NCI-H1092 (cell line): ENCODE measurements at places on chromosomes 16 and 17.

DNA sequence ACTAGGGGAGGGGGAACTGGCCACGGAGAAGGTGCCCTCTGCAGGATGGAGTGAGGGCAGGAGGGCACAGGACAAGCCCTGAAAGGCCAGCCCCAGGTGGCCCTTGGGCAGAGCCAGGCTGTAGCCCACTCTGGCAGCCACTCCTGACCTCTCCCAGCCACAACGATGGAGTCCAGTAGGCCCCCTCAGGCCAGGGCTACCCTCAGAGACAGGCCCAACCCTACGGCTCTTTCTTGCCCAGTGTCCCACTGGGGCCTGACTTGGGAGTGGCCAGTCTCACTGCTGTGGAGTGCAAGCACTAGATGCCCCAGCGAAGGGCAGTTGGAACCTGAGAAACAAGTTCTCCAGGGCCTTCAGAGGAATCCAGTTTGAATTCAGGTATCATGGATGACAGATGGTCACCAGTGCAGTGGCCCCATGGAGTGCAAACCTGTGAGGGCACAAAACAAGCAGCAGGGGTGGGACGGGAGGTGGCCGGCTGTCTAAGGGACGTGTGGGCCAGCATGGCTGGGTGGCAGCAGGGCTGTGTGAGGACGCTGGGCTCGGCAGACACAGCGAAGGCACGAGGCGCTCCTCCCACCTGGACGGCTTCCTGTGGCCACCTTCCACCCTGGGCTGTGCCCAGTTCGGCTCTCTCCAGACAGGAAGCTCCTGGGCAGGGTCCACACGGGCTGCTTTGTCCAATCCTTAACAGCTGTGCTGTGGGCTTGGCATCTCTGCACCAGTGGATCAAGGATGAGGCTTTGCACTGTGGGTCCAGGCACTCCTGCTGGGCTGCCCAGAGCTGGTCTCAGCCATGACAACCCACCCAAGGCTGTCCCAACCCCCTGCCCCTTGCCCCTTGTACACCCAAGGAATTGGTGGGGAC, 72.1 kb downstream of the AMFR start:
- DNase-seq: no peak

DNA sequence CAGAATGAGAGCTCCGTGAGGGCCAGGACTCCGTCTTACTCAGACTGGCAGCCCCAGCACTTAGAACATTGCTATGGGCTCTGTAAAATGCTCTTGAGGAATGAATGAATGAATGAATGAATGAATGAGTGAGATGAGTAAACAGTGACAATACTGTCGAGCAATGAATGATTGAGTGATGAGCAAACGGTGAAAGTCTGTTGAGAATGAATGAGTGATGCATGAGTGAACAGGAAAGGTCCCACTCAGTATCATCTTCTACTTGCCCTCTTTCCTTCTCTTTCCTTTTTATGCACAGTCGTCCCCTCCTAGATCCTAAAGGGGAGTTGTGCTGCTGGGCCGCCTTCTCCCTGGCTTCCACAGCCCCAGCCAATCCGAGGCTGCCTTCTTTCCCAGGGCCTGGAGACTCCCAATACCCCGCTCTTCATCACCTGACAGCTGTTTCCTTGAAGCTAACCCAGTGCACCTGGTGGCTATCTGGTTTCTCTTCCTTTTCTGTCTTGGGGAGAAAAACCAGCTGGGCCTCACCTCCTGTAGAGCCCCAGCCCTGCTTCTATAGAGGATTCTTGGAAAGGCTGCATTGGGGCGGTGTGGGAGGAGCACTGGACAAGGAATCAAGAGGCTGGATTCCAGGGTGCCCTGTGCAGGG, 32.7 kb upstream of the CACNG1 start:
- no peak for DNase-seq

DNA sequence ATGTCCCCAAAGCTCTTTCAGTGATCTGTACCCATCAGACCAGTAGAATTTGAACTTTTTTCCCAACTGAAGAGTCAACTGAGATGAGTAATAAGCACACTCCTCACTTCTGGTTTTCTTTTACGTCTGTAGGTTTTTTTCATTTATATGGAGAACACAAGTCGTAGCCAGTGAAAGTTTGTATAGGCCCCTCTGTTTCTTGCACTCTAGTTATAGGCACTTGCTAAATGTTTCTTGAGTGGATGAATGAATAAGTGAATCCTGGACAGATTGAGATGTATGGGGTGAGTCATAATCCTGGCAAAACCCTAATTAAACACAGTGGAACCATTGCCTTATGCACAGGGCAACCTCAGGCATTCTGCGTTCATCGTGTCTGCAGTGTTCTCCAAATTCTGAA, 193.7 kb upstream of the TBX2 start:
- DNase-seq: no peak

GRCh38 chr16:85350973-85351372, 238.7 kb upstream of the CIBAR2 start:
- DNase-seq: peak; percentile 97

- no peak for DNase-seq
Measured at GRCh38 chr17:1752425-1753262, 9.2 kb upstream of the SERPINF1 start.

- no peak for DNase-seq
Measured at GRCh38 chr16:27123795-27124409, 57.2 kb downstream of the C16orf82 start.
